ENCODE measurements at places on chromosomes 5 and 9.

DNA sequence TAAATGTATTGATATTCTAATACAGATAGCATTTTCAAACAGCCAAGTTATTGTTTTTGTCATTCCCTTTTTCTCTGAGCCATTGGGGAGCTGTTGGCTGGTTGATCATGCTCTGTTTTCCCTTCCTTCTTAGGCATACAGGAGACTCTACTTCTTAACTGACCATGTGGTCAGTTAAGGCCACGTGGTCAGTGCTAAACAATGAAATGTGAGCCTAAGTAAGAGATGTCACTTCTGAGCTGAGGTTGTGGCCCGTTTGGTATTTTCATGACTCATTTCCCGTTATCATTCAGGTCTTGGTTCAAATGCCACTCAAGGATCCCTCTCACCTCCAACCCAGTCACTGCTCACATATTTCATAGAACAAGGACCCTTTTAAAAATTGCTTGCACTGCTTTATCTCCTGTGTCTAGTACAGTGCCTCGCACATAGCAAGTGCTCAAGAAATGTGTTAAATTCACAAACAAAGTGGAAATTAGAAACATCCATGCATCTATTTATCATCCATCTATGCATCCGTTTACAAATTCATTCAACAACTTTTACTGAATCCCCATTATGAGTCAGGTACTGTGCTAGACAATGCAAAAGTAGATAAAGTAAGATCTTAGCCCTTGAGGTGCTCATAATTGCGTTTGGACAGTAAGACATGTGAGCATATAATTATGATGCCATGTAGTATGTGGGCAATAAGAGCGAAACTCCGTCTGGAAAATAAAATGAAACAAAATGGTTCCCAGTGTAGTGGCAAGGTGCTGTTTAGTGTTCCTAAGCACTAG lies 50.7 kb downstream of the ARRDC3 start:
- DNase-seq: no peak

DNA sequence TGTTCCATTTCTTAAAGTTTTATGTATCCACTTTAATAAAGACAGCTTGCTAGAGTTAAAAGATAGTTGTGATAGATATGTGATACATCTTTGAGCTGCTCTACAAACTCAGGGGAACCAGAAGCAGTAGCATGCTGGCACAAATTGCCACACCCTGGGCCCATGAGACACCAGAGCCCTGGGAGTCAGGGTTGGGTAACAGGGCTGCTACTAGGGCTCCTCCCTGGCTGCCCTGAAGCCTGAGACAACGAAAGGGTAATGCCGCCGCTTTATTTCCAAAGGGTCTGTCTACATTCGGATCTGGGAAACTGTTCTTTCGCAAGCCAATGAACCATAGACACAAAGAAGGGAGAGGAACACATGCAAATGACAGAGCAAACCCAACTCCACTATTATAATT lies 29.2 kb downstream of the PTPN3 start:
- no peak for DNase-seq

DNA sequence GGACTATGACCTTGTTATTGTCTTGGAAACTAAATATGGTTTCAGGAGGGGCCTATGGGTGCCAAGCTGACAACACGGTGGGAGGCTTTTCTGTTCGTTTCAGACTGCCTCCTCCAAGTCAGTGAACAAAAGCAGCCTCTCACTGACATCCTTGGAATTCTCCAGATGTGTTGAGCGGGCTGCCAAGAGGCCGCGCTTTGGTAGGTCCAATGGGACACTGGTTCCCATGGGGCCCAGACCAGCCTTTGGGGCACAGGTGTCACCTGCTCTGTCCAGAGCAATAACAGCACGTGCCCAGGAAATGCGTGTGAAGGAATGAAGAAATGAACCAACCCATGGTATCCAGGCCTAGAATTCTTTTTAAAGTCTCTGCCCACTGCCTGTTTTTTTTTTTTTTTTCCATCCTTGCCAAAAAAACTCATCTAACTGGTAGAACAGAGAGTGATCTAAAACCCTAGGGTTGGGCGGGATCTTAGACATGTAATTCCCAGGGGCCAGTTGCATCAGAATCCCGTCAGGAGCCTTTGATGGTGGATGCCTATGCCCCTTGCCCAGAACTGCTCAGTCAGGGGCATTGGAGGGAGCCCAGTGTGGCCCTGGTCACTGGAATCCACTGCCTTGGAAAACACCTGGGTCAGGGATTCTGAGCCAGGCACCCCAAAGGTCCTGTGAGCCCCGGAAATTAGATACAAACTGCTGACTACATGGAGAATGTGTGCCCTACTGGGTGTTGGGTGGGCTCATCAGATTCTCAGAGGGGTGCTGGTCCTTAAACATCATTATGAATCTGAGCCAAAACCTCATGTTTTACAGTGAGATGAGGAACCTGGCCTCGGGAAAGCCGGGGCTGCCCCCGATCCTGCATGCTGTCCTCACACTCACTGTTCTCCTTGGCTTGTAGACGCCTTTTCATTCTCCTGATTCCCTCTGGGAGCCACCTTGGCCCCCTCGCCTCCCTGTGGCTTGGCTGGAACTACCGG lies 60.1 kb downstream of the GTF3C4 start:
- DNase-seq: no peak

- no peak for DNase-seq
Observed at GRCh38 chr9:77697238-77697984, 49.3 kb upstream of the GNA14 start.

DNA sequence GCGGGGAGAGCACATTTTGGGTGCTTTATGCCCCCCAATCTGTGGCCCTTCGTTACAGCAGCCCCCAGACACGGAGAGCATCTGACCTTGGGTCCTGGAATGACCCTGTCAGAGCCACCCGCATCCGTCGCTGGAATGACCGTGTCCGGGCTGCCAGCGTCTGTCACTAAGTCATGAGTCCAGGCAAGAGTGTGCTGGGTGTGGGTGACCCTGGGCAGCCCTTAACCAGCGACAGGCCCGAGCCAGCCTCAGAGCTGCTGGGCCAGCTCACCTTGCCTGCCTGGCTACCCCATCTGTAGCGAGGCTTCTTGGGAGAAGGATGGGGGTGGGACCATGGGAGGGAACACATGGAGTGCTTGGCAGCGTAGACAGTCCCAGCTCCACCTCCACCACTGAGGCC lies 46.8 kb upstream of the NOTCH1 start:
- no peak for DNase-seq

- no peak for DNase-seq
Observed at GRCh38 chr9:117191504-117192261, 223.2 kb downstream of the ASTN2 start.

GRCh38 chr9:98045234-98046179 lies 11.0 kb upstream of the NANS start:
- DNase-seq: no peak

DNA sequence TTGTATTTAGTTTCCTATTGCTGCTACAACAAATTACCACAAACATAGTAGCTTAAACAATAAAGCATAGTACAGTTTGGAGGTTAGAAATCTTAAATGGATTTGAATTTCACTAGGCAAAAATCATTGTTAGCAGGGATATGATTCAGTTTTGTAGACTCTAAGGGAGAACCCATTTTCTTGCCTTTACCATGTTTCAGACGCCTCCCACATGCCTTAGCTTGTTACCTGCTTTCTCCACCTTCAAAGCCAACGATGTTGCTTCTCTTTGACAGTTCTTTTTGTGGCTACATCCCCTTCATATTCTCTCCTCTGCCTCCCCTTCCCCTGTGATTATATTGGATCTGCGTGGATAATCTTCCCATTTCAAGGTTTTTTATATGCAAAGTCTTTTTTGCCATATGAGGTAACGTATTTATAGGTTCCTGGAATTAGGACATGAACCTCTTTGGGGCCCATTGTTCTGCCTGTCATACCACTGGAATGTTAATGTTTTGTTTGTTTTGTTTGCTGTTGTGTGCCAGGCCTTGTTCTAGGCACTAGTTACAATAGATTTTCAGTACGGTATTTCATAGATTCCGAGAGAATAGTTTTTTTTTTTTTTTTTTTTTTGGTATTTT lies 54.1 kb downstream of the UHRF2 start:
- no peak for DNase-seq

DNA sequence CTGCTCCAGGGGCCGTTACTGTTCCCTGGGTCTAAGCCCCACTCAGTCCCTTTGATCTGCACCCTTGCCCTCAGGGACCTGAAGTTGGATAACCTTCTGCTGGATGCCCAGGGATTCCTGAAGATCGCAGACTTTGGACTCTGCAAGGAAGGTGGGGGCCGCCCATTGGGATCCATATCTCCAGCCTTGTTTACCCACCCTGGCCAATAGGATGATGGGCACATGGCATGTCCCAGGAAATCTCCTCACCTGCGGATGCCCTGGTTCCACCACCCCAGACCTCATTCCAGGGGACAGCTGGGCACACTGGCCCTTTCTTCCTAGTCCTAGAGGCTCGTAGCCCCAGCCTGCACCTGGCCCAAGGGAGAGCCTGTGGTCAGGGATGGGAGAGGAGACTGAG lies 5.5 kb downstream of the ZDHHC12 start:
- no peak for DNase-seq

DNA sequence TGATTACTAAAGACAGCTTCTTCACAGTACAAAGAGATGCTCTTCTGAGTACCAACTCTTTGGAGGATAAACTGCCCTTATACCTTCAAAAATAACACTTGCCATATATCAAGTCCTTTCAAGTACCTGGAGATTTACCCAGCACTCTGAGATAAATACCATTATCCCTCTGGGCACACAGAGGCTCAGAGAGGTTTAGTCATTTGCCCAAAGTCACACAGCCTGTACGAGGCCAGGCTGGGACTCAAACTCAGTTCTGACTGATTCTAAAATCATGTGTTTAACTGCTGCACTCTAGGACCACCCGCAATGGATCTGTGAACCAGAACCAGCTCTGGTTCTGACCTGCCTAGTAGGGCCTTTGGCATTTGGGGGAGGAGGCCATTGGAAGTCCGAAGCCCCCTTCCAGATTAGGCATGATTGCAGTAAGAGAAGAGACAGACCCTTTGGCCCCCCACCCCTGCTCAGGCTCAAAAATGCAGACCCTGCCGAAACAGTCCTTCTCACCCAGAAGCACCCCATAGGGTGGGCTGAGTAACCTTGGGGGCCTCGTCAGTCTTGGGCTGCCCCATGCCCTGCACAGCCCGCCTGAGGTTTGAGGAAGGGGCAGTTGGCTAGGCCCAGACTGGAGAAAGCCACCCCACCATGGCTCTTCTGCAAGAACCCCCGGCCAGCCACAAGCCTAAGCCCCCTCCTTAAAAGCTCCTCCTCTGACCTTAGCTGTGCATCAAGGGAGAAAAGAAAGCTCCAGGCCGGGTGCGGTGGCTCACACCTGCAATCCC lies 32.8 kb upstream of the IL17B start:
- DNase-seq: no peak

- DNase-seq: no peak
Observed at GRCh38 chr9:78234810-78235209, 1.1 kb upstream of the CEP78 start.

DNA sequence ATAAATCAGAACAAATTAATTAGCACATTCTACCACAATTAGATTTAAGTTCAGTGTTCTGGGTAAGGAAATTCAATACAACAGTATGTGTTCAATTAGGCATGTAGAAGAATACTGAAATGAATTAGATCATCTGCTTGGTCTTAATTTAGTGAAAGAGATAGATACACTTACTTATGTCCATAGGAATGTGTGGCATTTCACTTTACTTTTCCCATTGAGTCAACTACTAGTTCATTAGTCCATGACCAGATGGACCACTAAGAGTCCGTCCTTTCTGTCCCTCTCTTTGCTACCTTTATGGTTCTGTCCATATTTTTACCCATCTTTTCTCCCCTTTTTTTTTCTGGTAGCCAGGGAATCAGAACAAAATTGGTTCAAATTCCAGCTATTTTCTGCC lies 276.9 kb downstream of the OSTF1 start:
- DNase-seq: no peak

GRCh38 chr9:18185196-18185595 lies 288.8 kb upstream of the ADAMTSL1 start:
- DNase-seq: no peak

- DNase-seq: peak; percentile 69
Observed at GRCh38 chr9:98908897-98909634, 34.6 kb upstream of the COL15A1 start.

DNA sequence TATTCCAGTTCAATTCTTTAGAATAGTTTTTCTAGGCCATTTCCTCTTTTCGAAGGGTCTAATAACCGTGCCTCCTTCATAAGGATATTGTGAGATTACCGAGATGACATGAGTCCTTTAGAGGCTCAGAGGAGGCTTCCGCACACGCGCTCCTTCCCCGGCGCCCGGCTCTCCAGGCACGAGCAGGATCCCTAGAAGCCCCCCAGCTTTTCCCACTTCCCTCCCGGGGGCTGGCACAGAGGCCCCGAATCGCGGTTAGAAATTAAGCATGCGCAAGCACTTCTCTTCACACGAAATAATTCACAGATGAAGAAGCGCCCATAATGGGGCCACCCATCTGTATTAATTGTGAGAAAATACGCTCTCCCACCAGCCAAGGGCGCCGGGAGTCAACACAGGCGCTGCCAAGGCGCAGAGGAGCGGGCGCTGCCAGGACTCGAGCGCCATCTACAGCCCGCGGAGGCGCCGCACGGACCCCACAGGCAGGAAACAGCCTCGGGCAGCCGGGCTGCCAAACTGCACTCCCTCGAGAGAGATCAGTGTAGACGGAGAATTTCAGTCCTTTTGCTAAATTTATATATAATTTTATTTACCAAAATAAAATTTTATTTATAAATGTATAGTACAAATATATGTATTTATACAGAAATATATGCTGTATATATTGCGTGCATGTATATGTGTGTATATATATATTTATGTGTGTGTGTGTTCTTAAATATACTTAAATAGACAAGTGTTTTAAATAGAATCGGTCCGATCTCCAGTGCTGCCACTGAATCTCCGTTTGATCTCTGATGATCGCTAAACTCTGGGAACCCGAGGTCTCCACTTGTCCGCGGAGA lies 258.1 kb upstream of the NFIL3 start:
- DNase-seq: no peak

DNA sequence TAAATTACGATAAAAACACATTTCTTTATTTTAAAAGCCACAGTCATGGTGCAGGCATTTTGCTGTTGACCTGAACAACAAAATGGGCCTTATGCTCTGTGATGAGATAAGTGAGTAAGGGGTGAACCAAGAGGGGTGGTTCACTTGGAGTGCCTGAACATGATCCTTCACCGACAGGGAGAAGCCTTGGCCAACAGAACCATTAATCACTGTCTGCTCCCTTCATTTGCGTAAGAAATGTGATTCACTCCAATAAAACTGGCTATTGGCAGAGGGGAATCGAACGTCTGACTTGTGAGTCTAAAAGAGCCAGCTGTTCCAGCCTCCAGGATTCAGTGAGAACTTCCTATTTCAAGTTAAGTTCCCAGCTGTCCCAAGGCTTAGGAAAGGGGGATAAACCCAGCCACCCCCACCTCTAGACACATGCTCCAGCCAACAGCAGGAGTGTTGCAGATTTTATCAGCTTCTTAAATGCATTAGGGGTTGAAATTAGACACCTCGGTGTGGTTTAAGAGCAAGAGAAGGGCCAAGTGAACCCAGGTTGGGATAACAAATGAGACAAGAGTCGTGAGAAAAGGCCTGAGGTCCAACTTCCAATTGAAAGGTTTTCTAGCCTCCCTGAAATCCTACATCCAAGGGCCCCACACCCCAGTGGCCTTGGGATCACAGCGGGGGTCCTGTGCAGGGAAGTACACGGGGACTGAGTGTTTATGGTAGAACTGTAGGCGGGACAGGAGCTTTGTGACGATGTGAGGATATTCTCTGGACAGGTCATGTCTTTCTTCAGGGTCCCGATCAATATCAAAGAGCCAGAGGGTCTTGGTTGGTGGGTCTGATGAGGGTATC lies 131.4 kb upstream of the LHFPL2 start:
- DNase-seq: peak; percentile 67

Data from fibroblast of skin of left quadriceps (primary cell).